ENCODE measurements at places on chromosomes 2 and 18.
A peak's percentile ranks its signal among the peaks of the same experiment; 100 is the strongest.

- H3K27ac ChIP-seq: no peak overlapping the region
- H3K36me3 ChIP-seq: peaks cover 11% of the 10 kb centered on the region
- no peaks in the 10 kb centered on the region for H3K27me3 ChIP-seq
- no peaks in the 10 kb centered on the region for H3K4me1 ChIP-seq
- no peak overlapping the region for H3K4me3 ChIP-seq
These were observed 112.2 kb downstream of the ZFP36L2 start for GRCh38 chr2:43114210-43114609.

GRCh38 chr2:65604246-65604645 is 171.8 kb upstream of the SPRED2 start:
- H3K36me3 ChIP-seq: no peaks in the 10 kb centered on the region
- H3K4me3 ChIP-seq: no peak overlapping the region
- no peak for DNase-seq

DNA sequence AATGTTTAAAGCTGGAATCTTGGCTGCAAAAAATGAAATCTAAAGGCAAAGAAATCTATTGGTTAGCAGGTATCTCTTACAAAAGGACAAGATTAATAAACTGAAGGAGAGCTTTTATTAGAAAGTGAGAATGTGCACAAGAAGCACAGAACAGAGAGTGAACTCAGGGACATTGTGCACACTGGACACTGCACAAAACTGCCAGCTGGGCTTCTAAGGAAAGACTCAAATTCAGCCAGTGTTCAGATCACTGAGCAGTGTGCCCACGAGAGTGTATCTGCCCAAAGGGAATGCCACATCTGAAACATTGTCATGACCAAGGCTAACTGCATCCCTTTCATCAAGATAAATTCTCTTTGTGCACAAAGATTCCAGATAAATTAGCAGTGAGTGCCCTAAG is 129.7 kb upstream of the KCNH7 start:
- no peak for DNase-seq
- no peaks in the 10 kb centered on the region for H3K27me3 ChIP-seq
- no peaks in the 10 kb centered on the region for H3K36me3 ChIP-seq
- H3K4me3 ChIP-seq: no peak overlapping the region
- no peaks in the 10 kb centered on the region for H3K4me1 ChIP-seq

- DNase-seq: no peak
- H3K4me1 ChIP-seq: no peaks in the 10 kb centered on the region
- no peaks in the 10 kb centered on the region for H3K36me3 ChIP-seq
- no peak overlapping the region for H3K27ac ChIP-seq
- H3K27me3 ChIP-seq: no peaks in the 10 kb centered on the region
These were observed 421.9 kb downstream of the THSD7B start for GRCh38 chr2:137187216-137187615.

DNA sequence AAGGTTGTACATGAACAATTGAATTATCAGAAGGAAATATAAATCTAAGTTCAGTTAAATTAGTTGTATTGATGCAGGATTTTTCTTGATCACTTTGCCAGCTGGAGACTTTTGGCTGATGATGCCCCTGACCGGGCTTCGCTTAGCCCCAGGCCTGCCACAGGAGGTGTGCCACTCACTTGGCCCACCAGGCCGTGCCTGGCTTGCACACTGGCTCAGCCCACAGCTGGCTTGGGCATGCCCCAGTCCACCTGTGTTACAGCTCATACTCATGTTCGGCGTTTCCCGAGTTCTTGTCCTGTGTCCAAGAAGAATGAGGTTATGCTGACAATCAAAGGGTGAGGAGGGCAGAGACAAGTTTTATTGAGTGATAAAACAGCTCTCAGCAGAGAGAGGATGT is 773.9 kb upstream of the FANCL start:
- H3K4me3 ChIP-seq: no peak overlapping the region
- H3K27ac ChIP-seq: no peak overlapping the region
- peaks cover 2% of the 10 kb centered on the region for H3K27me3 ChIP-seq
- no peaks in the 10 kb centered on the region for H3K36me3 ChIP-seq

DNA sequence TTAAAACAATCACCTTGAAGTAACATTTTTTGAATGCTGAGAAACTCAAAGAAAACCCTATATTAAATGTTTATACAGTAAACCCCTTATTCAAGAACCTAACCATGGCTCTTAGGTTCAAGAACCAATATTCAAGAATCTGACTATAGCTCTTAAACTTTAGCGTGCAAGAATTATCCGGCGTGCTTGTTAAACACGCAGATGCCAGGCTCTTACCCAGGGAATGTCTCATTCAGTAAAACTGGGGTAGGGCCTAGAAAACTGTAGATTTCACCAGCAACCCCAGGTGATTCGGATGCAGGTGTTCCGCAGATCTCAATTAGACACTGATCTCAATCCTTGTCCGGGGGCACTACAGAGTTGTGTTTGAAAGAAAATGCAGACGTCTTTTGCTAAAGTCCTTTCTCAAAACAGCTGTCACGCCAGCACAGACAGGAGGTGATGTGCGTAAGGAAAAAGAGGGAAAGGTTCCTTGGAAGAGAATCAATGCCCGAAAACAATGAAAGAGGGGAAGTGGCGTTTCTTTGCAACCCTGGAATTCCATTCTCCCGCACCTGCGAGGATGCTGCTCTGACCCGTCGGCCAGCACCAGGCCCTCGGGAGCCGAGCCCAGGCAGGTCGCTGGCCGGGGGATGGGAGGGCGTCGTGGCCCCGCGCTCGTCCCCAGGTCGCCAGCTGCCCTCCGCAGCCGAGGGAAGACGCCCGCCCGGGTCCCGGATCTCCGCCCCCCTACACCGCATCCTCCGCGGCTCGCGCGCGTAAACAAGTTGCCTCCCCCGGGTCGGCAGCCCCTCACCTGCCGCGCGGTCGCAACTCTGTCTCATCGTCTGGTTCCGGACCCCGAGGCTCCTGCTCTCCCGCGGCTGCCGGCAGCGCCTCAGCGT is 851 bp downstream of the EIF2AK3 start:
- peak overlapping the region; percentile 92 for H3K27ac ChIP-seq
- no peaks in the 10 kb centered on the region for H3K27me3 ChIP-seq
- no peaks in the 10 kb centered on the region for H3K36me3 ChIP-seq
- H3K4me1 ChIP-seq: peaks cover 10% of the 10 kb centered on the region

DNA sequence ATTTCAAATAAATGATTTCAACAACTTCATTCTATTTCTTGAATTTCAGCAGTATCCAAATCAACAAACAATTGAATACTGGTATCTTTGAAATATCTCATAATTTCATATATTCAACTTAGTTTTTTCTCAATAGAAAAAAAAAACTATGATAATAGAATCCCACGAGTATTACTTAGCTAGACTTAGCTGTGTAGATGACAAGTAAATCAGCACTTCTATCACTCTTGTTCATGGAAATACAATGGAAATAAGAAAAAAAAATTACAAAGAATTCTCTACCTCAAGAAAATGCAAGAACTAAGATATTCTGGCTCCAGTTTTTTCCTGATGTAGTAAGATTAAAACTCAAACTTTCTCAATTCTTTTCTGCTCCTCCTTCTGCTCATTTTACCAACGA is 256.2 kb upstream of the KYNU start:
- H3K4me3 ChIP-seq: no peak overlapping the region
- no peak for DNase-seq
- H3K4me1 ChIP-seq: no peaks in the 10 kb centered on the region
- no peak overlapping the region for H3K27ac ChIP-seq

- no peak overlapping the region for H3K4me3 ChIP-seq
- peaks cover 29% of the 10 kb centered on the region for H3K27me3 ChIP-seq
- H3K27ac ChIP-seq: no peak overlapping the region
- DNase-seq: peak; percentile 56
- H3K36me3 ChIP-seq: no peaks in the 10 kb centered on the region
These were observed 34.1 kb upstream of the GNAL start for GRCh38 chr18:11654736-11655605.

DNA sequence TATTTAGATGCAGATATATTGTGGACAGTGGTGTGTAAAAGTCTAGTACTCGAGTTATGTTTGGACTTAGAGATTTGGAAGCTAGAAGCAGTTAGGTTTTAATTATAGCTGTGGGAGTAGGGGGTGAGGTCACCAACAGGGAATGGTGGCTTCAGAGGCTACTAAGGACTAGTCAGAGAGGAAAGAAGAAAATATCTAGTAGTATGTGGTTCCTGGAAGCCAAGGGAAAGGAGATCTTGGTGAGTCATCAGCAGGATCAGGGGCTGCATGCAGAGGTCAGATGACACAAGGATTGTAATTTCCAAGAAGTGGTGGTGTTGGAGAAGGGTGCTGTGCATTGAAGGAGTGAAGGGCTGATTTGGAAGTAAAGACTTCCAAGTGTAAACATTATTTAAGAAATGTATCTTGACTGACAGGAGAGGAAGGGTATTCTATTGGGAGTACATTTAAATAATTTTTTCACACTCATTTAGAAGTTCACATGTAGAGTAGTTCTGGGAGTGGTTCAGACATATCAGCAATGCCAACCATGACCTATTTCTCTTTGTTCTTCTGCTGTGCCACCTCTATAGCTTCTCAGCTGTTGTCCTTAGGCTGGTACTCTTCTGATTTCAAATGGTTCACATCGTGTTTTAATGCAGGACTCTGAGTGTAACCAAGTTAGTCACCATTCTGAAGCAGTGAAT is 59.1 kb downstream of the ACSL3 start:
- no peaks in the 10 kb centered on the region for H3K27me3 ChIP-seq
- no peak for DNase-seq
- peak overlapping the region; percentile 35 for H3K27ac ChIP-seq
- H3K4me3 ChIP-seq: no peak overlapping the region
- peaks cover 28% of the 10 kb centered on the region for H3K36me3 ChIP-seq
- H3K4me1 ChIP-seq: peaks cover 4% of the 10 kb centered on the region

- no peak overlapping the region for H3K4me3 ChIP-seq
- DNase-seq: no peak
- H3K27ac ChIP-seq: no peak overlapping the region
- no peaks in the 10 kb centered on the region for H3K36me3 ChIP-seq
- H3K4me1 ChIP-seq: no peaks in the 10 kb centered on the region
These were observed 45.9 kb downstream of the SCN7A start for GRCh38 chr2:166448106-166448505.

GRCh38 chr2:184598316-184599053 is at the start of gene ZNF804A:
Gene ZNF804A, plus strand, starts transcription at chr2:184598529. Its CDS starts 431 bp downstream, at chr2:184598960.
- no peak for DNase-seq
- H3K27ac ChIP-seq: no peak within 1 kb of the TSS
- H3K27me3 ChIP-seq: peaks cover 36% of the 10 kb centered on the region
- no peaks in the 10 kb centered on the region for H3K36me3 ChIP-seq

DNA sequence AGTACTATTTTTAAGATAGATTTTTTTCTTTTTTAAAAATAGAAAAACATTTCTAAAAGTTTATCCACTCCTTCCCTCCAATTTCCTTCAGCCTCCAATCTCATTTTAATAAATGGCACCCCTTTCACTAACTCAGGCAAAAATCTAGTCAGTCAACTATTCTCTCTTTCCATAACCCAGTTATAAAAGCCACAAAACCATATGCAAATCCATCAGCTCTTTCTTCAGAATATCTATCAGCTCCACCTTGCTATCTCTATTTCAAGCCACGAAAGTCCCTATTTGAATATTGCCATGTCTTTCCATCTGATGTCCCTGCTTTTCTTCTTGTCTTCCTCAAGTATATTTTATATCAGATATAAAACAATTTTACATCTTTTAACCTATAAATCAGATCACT is 397.1 kb downstream of the ERBB4 start:
- no peak for DNase-seq
- no peaks in the 10 kb centered on the region for H3K27me3 ChIP-seq
- H3K4me3 ChIP-seq: no peak overlapping the region
- H3K36me3 ChIP-seq: no peaks in the 10 kb centered on the region
- no peaks in the 10 kb centered on the region for H3K4me1 ChIP-seq
- H3K27ac ChIP-seq: no peak overlapping the region

DNA sequence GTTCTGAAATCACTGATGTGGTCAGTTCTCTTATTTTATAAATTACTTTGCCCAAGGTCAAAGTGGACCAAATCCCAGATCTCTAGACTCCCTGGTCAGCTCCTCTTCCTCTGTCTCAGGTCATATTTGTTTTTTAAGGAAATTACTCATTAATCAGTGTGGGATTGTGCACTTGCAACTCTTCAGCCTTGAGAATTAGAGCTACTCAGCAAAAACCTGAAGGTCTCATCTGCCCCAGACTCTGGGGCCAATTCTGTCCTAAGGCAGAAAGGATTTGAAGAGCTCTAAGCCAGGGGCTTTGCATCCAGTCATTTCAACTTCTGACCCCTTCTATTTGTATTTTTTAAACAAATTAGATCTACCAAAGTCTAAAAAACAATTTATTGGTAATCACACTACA is 17.7 kb upstream of the DCC start:
- H3K4me3 ChIP-seq: no peak overlapping the region
- no peaks in the 10 kb centered on the region for H3K36me3 ChIP-seq
- H3K4me1 ChIP-seq: no peaks in the 10 kb centered on the region
- H3K27me3 ChIP-seq: no peaks in the 10 kb centered on the region
- DNase-seq: no peak
- no peak overlapping the region for H3K27ac ChIP-seq

- peaks cover 71% of the 10 kb centered on the region for H3K4me1 ChIP-seq
- H3K27ac ChIP-seq: peak overlapping the region; percentile 96
- DNase-seq: peak; percentile 51
- H3K4me3 ChIP-seq: peak overlapping the region; percentile 78
- no peaks in the 10 kb centered on the region for H3K27me3 ChIP-seq
- H3K36me3 ChIP-seq: peaks cover 75% of the 10 kb centered on the region
These were observed 55.2 kb downstream of the UNC50 start for GRCh38 chr2:98663511-98664090.

DNA sequence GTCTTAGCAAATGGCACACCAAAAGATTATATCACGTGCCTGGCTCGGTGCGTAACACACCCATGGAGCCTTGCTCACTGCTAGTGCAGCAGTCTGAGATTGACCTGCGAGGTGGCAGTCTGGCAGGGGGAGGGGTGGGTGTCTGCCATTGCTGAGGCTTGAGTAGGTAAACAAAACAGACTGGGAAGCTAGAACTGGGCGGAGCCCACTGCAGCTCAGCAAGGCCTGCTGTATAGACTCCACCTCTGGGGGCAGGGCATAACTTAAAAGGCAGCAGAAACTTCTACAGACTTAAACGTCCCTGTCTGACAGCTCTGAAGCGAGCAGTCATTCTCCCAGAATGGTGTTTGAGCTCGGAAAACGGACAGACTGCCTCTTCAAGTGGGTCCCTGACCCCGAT is 55.9 kb upstream of the FSHR start:
- H3K36me3 ChIP-seq: no peaks in the 10 kb centered on the region
- no peaks in the 10 kb centered on the region for H3K27me3 ChIP-seq
- DNase-seq: no peak
- no peaks in the 10 kb centered on the region for H3K4me1 ChIP-seq

GRCh38 chr2:65501074-65501473 is 68.7 kb upstream of the SPRED2 start:
- H3K4me3 ChIP-seq: no peak overlapping the region
- no peaks in the 10 kb centered on the region for H3K4me1 ChIP-seq
- H3K27me3 ChIP-seq: peaks cover 13% of the 10 kb centered on the region
- no peak for DNase-seq
- no peaks in the 10 kb centered on the region for H3K36me3 ChIP-seq
